ENCODE measurements at places on chromosomes 6 and 20.

DNA sequence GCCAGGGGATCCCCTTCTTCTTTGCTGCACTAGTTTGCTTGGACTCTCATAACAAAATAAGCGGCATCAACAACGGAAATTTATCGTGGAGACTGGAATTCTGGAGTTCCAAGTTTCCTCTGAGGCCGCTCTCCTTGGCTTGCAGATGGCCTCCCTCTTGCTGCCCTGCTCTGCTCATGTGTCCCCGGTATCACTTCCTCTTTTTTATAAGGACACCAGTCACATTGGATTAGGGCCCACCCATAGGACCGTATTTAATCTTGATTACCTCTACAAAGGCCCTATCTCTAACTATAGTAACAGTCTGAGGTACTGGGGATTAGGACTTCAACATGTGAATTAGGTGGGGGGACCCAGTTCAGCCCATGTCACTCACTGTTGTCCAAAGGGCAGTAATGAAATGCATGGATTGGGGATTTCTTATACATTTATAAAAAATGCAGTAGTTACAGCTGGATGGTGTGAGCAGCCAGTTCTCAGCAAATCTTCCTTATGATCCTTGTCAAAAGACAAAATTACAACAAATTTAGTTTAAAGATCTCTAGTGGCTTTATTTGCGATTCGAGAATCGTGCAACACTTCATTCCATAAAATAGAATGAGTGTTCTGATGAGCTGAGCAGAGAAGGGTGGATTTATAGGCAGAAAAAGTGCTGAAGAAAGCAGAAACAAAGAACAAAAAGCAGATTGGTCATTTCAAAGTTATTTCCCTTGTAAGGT, 59.3 kb upstream of the AKAP12 start:
- DNase-seq = no peak
- no peaks in the 10 kb centered on the region for H3K27me3 ChIP-seq
- H3K36me3 ChIP-seq = no peaks in the 10 kb centered on the region
- H3K4me1 ChIP-seq = no peaks in the 10 kb centered on the region

DNA sequence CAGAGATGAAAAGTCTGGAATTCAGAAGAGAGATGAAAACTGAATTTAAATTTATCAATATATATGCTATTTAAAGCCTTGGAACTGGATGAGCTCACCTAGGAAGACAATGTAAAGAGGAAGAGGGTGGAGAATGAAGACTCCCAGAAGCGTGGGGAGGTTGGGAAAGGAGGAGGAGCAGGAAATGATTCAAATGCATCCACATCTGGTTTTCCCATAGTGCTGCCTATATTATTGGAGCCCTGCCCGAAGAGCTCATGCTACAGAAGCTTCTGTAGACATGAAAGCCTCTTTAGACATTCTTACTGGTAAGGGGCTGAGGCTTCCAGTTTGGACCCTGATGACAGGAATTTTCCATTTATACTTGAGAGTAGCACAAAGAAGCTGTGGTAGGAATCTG, 19.2 kb downstream of the PDE7B start:
- no peak overlapping the region for H3K27ac ChIP-seq
- H3K4me1 ChIP-seq = no peaks in the 10 kb centered on the region
- no peak for DNase-seq
- no peak overlapping the region for H3K4me3 ChIP-seq

GRCh38 chr20:25508083-25508770, 77.1 kb downstream of the NINL start:
- no peak overlapping the region for H3K27ac ChIP-seq
- no peak overlapping the region for H3K4me3 ChIP-seq
- H3K4me1 ChIP-seq = no peaks in the 10 kb centered on the region

- no peaks in the 10 kb centered on the region for H3K4me1 ChIP-seq
- H3K36me3 ChIP-seq = no peaks in the 10 kb centered on the region
- H3K27me3 ChIP-seq = no peaks in the 10 kb centered on the region
- no peak overlapping the region for H3K27ac ChIP-seq
- no peak for DNase-seq
Measured at GRCh38 chr20:33984182-33984719, 9.5 kb upstream of the RALY start.

DNA sequence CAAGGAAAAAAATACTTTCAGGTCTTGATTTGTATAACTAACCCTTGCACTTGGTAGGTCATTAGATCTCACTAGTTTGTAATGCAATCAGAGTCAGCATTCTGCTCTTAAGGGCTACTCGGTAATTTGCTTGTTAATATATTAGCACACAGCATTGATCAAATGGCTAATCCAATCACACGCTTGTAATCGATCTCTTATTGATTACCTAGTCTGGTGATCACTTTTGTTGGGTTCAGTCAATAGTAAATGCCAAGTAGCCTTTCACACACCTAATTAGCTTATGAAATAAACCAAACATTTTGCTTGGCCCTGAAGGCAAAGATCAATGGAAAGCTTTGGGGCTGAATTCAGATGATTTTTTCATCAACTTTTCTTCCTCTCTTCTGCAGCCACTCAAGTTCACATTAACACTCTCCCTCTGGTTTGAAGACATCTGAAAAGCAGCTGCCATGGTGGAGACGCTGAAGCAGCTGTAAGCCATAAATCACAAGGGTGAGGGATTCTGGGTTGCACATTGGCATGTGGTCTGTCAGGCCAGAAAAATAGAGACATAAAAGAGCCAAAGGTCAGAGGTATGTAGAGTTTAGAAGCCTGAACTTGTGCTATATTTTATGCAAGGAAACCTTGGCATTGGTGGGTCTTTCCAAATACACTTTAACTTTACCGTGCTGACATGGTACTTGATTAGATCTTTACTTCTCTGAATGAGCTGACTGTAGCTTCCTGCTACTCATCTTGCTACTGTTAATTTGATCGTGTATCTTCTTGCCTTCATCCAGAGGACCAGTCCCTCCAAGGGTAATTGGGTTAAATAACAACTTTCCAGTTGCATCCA, 234.4 kb downstream of the SIM1 start:
- no peak overlapping the region for H3K4me3 ChIP-seq
- no peak for DNase-seq
- H3K27me3 ChIP-seq = peaks cover 3% of the 10 kb centered on the region
- no peaks in the 10 kb centered on the region for H3K36me3 ChIP-seq
- no peak overlapping the region for H3K27ac ChIP-seq
- no peaks in the 10 kb centered on the region for H3K4me1 ChIP-seq

DNA sequence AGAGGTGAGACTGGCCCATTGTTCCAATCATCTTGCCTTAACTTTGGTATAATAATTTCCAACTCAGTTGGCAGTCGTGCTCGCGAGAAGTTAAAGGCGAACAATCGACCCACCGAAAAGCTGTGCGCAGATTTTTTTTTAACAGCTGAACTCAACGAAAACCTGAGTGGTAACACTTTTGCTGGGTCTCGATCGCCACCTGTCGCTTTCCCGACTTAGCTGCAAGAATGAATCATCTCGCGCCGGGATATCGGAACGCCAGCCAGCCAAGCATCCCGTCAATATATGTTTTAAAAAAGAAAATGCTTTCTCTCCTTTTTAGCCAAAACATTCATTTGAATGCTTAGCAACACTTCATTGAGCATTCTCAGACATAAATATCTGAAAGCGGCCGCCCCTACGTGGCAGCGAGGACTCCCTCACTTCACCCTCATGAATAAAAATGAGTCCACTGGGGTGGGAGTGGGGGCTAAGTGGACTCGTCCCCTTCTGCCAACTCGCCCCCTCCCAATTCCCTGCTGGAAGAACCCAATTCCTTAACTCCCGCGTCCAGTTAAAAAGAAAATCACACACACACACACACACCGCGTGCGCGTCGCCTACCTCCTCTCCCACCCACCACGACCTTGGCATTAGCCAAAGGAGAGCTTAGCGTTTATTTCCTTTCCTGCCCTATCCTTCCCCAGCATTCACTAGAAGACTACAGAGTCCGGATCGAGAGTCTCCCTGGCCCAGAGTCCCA, 1.5 kb downstream of the COL12A1 start:
- no peak overlapping the region for H3K27ac ChIP-seq
- H3K4me3 ChIP-seq = peak overlapping the region; percentile 16
- H3K36me3 ChIP-seq = no peaks in the 10 kb centered on the region

GRCh38 chr20:20002101-20002998, 14.8 kb upstream of the NAA20 start:
- H3K27ac ChIP-seq = no peak overlapping the region
- no peak for DNase-seq
- peaks cover 14% of the 10 kb centered on the region for H3K4me1 ChIP-seq
- peak overlapping the region; percentile 25 for H3K4me3 ChIP-seq
